ENCODE measurements at places on chromosomes 6 and 20.

DNA sequence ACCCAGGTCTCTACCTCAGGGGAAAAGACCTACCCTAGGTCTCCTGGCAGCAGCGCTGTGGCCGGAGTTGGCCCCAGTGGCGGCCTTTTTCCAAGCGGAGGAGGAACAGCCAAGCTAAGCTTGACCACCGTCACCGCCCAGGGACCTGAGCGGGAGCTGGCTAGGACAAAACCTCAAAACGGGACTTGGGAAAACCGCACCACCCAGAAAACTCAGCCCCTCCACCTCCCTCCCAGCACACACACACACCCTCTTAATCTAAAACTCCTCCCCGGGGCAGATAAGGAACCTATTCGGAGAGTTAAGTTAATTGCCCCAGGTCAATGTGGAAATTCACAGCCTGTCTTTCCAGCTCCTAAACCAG lies 2.7 kb upstream of the TRERF1 start:
- no peak for DNase-seq

GRCh38 chr20:35363190-35363589 lies 48.6 kb downstream of the UQCC1 start:
- DNase-seq, result no peak

DNA sequence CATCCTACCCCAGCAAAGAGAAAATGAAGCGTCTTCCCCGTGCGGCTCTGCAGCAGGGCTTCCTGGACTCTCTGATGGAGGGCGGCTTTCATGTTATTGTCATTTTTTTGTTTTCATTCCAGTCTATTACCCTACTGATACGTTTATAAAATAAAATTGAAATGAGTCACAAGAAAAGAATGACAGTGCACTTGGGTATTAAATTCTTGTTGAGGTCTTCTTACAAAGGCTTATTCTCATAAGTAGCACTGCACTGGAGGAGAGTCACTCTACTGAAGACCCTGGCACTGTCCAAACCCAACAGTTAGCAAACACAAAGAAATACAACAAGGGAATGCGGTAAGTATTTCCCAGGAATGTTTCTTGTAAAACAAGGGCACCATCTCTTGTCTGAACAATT lies 379.3 kb downstream of the MAFB start:
- DNase-seq, result no peak

DNA sequence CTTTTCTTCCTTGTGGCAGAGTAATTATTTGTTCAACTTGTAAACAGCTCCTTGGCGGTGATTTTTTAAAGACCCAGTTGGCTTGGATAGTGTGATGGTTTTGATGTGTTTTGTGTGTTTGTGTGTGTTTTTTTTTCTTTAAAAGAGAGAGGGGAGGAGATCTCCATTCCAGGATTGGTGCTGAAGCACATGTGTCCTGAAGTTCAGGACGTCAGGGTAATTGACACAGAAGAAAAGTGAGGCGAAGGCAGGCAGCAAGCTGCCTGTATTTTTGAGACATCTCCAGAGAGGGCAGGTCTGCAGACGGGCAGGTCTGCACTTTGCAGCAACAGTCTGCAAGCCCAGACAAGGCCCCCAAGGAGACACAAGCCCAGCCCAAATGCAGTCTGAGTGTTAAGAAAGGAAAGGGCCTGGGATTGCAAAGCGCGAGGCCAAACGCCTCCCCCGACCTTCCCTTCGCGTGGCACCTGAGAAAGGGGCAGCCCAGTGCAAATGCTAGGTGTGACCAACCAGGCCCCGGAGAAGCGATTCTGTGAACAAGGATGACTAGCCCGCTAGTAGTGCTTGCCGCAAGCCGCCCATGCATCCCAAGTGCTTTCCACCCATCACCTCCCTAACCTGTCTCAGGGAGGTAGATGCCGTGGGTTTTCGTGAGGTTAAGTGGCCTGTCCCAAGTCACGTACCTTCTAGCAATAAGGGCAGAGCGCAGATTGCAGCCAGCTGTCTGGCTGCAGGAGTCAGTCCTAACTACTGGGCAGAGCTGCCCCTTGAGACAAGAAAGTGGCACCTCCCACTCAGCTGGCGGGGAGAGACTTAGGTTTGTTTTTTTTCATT lies 230.5 kb downstream of the ZMYND8 start:
- DNase-seq, result no peak

- no peak for DNase-seq
Measured at GRCh38 chr20:40583205-40583604, 105.8 kb downstream of the MAFB start.

- DNase-seq, result no peak
Measured at GRCh38 chr6:147744012-147744411, 235.5 kb downstream of the SAMD5 start.

DNA sequence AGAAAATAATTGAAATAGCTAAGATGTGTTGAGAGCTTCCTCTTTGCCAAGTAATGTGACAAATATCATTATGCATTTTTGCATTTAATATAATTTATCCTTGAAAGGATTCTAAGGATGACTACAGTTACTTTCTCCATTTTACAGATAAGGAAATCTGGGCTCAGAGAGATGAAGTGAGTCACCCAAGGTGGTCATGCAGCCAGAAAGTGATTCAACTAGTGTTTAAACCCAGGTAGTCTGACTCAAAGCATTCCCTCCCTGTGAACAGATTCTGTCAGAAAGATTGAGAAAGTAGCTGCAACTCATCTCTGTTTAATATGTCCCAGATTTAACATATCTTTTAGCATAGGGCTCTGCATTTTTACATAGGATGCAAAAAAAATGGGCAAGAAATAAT lies 28.1 kb downstream of the NRSN1 start:
- DNase-seq, result no peak

DNA sequence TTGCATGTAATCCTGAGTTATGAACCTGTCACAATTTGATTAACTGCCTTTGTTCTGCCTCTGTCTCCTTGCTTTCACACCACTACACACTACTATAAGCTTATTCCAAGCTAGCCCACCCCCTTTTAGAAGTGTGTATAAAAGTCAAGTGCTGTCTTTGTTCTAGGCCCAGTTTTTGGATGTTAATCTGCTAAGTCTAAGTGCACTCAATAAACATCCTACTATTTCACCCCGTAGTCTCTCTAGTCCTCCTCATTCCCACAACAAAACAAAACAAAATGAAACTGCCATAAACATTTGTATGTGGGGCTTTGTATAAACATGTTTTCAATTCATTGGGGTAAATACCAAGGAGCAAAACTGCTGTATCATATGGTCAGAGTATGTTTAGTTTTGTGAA lies 16.1 kb upstream of the SPACA1 start:
- no peak for DNase-seq

- no peak for DNase-seq
Measured at GRCh38 chr20:34165018-34165619, 53.1 kb upstream of the EIF2S2 start.

- no peak for DNase-seq
Measured at GRCh38 chr6:33979750-33980149, 166.1 kb downstream of the GRM4 start.

DNA sequence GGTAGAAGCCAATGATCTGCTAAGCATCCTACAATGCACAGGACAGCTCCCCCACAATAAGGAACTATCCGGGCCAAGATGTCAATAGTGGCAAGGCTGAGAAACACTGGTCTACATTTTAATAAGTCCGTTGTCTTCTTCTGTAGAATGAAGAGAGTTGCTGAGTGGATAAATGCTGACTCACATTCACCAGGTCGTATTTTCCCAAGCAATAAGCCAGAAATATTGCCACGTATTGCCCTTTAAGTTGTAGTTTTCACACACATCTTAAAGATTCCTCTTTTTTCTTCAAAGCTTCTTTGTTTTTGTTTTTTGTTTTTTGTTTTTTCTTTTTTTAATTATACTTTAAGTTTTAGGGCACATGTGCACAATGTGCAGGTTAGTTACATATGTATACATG lies 30.5 kb upstream of the NRN1 start:
- DNase-seq, result no peak

DNA sequence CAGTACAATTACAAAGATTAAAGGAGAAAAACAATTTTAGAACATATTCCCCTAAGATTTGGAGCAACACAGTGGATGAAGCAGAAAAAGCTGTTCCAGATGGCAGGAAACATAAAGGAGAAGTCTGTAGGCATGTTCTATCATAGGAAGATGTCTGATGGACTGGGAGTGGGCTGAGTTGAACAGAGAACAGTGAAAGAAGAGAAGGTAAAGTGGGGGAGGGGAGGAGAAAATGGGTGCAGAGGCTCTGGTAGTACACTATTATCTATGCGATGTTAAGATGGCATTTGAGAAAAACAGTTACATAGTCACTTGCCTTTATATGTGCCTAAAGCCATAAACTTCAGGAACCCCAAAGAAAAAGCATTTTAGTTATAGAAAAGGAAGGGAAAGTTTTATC lies 4.2 kb upstream of the PHIP start:
- no peak for DNase-seq

GRCh38 chr20:48697845-48698491 lies 129.8 kb downstream of the PREX1 start:
- no peak for DNase-seq

DNA sequence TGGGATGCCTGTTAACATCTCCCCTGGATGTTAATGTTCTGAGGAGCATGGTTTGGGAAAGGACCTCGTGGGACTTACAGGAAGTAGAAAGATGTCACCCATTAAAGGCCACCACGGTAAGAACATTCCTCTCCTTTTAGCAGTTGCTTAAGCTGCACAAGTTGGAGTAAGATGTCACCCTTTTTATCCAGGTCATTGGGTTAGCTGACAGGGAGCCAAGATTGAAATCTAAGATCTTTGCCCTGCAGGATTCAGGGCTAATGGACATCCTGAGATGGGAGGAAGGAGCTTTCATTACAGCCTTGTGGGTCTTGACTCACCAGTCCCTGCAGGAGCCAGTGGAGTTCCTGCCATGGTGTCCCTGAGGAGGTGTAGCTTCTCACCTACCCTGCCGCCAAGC lies 22.1 kb downstream of the PABPC1L start:
- DNase-seq, result no peak

DNA sequence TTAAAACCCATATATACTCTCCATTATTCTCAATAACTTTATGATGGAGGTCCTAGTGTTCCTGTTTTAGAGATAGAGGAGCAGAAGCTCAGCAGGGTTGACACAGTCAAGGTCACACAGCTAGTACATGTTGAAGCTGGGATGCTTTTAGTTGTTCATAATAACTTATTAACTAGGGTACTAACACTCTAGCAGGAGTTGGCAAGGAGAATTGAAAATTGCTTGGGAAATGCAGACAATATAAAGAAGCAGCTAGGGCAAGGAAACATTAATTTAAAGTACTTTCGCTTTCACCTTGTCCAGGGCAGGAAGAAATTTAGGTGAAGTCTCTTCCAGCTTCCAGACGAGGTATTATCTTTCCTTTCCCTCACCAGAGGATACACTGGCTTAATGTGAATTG lies 133.7 kb downstream of the RCAN2 start:
- DNase-seq, result no peak

DNA sequence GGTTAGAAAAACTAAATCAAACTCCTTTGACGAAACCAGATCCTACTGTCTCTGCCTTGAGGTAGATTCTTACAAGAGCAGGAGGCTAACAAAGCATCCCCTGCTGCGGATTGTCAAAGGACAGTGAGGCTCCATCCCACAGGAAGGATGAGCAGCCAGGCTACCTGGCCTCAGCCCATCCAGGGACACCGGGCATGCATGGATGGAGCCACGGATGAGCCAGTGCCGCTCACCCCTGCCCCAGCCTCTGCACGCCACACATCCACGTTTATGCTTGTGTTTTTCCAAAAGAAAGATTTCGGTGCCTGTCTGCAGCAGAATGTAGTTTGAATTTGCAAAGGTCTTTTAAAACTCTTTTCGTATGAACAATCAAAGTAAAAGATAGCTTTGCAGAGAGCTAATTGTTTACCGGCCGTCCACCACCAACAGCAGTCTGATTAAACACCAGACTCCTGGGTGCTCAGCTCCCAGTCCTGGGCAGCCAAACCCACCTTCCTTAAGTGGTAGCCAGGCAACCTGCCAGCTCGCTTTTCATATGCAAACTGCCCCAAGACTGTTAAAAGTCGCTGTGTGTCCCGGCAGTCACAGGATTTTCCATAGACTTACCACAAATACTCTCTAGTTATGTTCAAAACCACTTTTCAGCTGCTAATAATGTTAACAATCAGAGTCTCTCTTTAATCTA lies 999 bp downstream of the THBS2 start:
- DNase-seq, result no peak

GRCh38 chr6:150254770-150255169 lies 111.9 kb downstream of the PPP1R14C start:
- DNase-seq, result no peak

GRCh38 chr20:12702312-12702711 lies 306.5 kb upstream of the SPTLC3 start:
- no peak for DNase-seq

- DNase-seq, result no peak
Measured at GRCh38 chr20:57212534-57213276, 53.7 kb downstream of the BMP7 start.

- DNase-seq, result no peak
Measured at GRCh38 chr20:10555865-10556308, 117.9 kb downstream of the JAG1 start.

GRCh38 chr6:21228411-21228810 lies 365.1 kb upstream of the SOX4 start:
- DNase-seq, result no peak

DNA sequence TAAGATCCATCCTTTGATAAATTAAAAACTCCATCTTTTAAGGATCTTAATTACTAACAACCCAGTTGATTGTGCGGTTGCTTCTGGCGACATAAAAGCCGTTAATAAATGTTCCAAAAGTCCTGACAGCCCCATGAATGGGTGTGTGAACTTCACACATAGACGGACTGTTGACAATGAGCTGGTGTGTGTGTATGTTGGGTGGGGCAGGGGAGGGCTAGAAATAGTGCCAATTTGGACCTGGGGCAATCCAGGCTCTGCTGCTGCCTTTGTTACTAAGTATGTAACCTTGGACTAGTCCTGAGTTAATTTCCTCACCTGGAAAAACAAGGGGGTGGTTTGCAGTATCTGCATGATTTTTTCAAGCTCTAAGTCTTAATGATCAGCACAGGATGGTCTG lies 4.2 kb downstream of the MAS1 start:
- no peak for DNase-seq

- no peak for DNase-seq
Measured at GRCh38 chr6:117233145-117233544, 32.2 kb upstream of the VGLL2 start.

- no peak for DNase-seq
Measured at GRCh38 chr6:163667372-163668060, 253.0 kb downstream of the QKI start.

GRCh38 chr20:36304786-36305495 lies 1.2 kb upstream of the DLGAP4 start:
- DNase-seq, result no peak
